Muscle of back (tissue), 13 donors: ENCODE measurements at places on chromosomes 2 and 18.

- peak; percentile 61 for DNase-seq
These were observed 269.2 kb downstream of the NYAP2 start for GRCh38 chr2:225668606-225669266.

DNA sequence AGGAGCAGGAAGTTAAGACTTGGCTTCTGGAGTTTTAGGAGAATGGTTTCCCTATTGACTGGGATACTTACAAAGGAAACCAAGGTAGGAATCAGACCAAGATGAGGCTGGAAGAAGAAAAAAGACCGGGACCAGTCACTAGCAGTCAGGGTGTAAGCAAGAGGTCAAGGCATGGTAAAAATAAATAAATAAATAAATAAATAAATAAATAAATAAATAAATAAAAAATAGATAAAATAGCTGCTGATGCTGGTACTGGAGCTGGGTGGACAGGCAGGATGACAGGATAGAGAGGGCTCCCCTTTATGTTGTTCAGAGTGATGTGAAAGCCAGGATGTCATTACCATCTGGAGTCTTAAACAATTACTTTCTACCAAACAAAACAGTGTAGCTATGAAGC is 89.9 kb downstream of the MYO5B start:
- DNase-seq, result no peak

GRCh38 chr18:70036771-70037347 is 89.2 kb upstream of the CD226 start:
- DNase-seq, result no peak

DNA sequence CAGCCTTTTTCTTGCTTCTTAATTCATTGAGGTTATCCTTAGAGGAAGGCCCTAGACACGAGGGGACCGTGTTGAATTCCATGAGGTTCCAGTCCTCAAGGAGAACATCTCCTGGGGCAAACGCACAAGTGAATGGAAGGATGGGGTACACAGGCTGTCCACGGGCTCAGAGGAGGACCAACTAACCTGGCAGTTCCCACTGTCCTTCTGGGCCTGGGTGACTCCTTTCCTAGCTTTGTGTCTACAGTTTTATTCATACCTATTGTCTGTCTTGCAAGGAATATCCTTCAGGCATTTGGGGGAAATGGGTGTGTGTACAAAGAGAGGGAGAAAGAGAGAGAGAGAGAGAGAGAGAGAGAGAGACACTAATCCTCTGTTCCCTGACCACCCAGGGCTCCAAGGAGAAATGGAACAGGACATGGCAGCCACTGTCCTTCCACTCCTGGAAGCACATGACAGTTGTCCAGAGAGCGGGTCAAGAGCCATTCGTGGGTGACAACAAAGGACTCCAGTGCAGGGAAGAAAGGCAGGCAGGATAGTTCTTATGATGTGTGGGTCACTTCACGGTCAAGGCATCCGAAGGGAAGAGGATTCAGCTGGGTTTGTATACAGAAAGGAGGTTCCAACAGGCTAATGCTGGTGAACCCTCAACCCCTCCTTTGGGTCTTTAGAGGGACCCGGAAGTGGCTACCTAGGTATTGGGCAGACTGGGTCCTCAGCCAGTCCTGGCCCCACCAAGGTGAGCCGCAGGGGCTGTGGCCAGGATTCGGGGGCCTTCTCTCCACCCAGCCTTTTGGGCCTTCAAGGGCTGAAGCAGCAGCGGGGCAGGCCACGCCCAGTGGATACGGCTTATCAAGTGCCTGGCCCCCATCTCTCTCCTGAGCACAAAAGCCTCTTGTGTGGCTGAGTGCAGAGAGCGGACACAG is 150.6 kb downstream of the MYCN start:
- no peak for DNase-seq

- DNase-seq, result no peak
These were observed 20.9 kb downstream of the NCK2 start for GRCh38 chr2:105765415-105766299.

DNA sequence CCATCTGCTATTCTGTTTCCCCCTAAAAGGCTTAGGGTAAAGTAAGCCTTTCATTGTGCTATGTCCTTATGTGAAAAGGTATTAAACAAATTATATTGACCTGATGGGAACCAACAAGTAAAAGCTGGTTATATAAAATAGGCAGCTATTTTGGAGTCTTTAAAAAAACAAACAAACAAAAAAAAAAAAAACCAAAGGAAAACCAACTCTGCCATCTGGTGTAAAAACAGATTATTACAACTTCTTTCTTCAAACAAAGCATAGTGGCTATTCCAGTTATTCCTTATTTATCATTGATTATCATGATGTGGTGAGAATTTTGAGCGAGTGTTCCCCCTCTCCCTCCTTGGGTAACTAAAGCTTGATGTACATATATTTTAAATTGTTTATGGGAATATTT is 122.3 kb upstream of the FHL2 start:
- peak; percentile 57 for DNase-seq

GRCh38 chr2:120476141-120476540 is 130.2 kb downstream of the INHBB start:
- DNase-seq, result no peak

DNA sequence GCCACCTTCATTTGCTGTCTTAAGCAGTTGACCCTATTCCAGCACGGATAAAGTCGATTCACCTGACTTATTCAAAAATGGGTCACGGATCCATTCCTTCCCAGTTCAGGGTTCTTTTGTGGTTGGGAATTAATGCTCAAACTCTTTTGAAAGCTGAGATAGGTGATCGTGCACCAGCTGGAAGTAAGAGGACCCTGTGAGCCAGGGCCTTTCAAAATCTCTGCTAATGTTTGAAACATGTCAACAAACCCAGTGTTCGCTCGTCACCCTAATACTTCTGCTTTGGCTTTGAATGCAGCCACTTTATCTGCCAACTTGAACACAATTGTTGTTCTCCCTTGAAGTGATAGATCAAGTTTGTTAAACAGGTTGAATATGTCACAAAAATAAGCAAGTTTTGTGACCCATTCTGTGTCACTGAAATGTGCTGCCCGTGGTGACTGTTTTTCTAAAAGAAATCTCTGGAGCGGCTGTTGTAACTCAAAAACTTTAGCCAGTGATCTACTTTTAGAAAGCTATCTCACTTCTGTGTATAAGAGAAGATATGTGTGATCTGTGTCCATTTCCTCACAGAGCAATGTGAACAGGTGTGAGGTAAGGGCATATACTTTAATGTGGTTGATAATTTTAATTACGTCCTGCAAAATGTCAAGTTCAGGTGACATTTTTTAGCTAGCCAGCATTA is 16.9 kb downstream of the HAT1 start:
- no peak for DNase-seq

DNA sequence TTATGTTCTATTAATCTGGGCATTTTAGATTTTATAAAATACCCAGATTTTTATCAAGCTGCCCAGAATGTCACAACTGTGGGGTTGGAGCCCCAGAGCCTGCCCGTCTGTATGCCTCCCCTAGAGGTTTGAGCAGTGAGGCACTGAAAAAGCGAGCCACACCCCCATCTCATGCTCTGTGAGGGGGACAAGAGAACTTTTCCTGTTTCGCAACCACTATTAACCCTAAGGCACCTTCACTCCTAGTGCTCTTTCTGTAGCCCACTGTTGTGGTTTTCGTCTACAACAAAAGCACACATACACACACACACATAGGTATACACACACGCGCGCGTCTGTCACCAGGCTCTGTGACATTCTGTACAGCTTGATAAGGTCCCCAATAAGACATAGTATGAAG is 38.0 kb downstream of the DCDC2C start:
- no peak for DNase-seq

DNA sequence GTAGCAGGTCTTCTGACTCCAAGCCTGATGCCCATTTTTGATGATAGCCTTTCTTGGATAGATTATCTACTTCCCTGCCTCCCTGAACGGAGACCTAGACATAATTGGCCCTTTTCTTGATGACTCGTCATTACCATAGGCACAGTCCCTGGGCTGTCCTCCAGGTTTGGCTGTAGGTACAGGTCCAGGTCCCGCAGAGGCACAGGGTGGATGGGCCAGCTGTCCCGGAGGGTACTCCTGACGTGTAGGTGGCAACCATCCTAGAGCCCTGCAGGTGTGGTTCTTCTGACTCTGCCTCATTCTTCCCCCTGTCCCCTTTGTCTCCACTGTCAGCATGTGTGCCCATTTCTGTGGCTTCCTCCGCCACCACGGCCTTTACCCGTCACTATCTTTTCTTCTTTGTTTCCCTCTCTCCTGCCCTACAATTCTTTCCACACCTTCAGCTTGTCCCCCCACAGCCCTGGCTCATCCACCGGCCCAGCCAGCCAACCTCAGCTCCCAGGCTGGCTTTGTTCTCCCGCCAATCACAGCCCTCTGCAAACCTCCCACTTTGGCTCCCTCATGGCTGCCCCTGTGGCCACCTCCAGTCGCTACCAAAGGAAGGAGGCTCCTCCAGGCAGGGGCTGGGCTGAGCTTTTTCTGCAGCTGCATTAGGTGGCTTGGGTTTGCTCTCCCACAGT is 102.8 kb downstream of the SMAD7 start:
- DNase-seq, result no peak

DNA sequence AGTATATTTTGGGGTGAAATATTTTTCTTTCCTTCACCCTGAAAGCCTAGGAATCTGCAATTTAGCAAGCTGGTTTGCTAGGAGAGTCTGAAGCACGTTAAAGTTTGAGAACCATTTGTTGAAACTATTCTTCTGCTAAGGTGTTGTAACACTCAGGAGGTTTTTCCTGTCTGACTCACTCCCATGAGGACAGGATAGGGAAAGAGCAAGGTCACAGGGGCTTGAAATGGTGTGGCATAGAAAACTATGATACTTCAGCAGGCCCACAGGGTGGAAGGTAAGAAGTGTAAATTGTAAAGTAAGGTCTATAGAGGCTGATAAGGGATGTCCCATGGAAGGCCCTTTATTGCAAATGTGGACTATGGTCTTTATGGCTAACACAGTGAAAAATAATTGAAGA is 177.7 kb upstream of the ZC3H15 start:
- DNase-seq, result no peak

GRCh38 chr18:3593381-3593903 is 143.5 kb downstream of the TGIF1 start:
- DNase-seq, result no peak

DNA sequence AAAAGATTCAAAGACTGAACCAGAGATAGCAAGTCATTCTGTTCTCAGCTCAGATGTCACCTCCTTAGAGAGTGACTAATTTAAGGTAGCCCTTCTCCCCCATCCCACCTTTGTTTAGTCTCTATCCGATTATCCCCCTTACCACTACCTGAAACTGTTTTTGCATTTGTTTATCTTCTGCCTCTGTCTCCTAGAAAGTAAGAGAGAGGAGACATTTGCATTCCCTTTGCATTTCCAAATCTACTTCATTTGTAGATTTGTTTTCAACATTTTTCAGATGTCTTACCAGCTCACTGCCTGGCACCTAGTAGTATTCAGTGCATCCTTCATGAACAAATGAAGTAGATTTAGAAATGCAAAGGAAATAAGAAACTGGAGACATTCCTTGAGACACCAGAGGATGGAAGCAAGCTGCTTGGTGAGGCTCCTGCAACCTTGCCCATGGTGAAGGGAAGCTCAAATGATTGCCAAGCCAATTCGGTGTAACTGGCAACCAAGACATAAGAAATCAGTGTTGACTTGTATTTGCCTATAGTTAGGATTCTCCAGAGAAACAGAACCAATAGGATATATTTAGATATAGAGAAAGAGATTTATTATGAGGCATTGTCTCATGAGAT is 385.7 kb downstream of the STK39 start:
- no peak for DNase-seq

- DNase-seq, result no peak
These were observed 21.4 kb upstream of the CCBE1 start for GRCh38 chr18:59718464-59719157.

DNA sequence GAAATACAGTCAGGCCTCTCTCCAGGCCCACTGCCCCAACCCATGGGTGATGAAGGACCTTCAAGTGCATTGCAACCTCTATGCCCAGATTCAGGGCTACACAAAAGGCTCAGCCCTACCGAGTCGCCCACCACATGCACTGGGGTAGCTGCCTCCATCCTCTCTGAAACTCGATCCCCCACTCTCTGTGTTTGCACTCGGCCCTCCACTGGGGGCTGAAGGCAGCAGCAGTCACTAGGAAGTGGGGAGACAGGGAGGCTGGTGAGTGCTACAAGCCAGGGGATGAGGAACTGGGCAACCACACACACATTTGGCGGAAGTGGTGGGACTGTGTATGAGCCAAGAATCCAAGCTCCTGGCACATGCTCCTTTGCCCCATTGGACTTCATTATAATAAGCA is 94.6 kb downstream of the CERS6 start:
- no peak for DNase-seq

- DNase-seq, result no peak
These were observed 16.1 kb upstream of the ZNF236 start for GRCh38 chr18:76806301-76806700.

DNA sequence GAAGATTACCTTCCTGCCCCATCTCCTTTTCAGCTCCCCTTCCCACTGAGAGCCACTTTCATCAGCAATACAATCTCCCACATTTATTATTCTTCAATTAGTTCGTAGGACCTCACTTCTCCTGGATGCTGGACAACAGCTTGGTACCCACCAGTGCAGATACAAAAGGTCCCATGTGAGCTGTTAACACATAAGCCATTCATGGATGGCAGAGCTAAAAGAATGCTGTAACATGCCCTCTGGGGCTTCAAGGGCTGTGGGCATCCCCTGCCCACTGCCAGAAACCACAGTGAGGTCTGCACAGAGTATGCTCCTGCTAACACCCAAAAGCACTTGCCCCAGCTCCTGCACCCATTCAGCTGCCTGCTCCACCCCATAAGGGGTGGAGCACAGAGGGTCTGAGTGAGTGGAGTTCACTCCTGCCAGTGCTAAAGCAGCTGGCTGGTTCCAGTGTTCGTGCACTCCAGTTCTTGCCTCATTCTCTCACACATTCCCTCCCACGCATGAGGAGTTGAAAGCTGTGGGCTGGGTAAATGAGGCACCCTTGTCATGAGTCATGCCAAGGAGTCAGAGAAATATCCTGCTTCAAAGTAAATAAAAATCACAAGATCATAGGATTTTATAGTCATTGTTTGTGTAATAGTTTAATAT is 305.9 kb upstream of the TMEFF2 start:
- no peak for DNase-seq

DNA sequence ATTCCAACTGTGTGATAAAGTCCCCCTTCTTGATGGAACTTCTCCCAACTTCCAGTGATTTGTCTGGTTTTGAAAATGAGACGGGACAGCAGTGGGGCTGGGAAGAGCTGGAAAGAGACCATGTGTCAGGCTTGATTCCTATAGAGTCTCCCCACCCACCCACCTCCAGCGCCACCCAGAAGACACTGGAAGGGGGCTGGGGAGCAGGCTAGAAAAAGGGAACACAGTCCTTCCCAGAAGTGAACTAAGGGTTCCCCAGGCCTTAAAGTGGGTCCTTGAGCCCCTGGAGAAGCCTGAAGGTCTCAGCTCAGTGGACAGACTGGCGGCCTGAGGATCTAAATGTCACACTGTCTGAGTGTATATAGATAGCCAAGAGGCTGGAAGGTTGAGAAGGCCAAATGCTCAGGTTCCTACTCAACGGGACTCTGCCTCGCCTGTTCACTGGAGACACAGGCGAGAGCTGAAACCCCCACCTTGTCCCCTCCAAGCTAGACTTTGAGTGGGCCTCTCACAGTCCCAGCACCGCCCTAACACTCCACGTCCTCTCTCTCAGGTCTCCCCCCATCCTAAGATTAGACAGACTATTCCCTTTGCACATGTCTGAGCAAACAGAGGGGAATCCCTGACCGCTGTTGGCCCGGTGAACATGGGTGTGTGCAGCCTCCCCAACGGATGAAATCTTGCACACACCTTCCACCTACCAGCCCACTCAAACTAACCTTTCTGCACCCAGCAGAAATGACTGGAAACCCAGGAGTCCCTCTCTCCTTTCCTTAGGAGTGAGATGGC is 1.6 kb downstream of the PKDCC start:
- DNase-seq, result no peak

GRCh38 chr2:230972046-230972445 is 23.9 kb upstream of the SPATA3 start:
- DNase-seq, result no peak
